Ammon's horn (tissue), 1 donor: ENCODE measurements at places on chromosomes 13 and 19.

DNA sequence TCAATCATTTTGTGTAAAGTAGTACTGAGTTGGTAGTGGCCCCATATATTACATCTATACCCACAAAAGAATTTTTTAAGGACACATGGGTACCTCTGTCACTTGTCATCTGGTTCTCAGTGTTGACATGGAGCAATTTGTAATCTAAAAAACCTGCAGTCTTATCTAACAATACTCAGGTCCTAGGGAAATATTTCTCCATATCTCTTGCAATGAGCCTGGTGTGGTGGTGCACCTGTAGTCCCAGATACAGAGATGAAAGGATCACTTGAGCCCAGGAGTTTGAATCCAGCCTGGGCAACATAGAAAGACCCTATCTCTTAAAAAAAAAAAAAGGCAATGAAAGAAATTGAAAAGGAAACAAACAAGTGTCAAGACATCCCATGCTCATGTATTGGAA, 70.7 kb upstream of the ZNF30 start:
- no peak for DNase-seq

DNA sequence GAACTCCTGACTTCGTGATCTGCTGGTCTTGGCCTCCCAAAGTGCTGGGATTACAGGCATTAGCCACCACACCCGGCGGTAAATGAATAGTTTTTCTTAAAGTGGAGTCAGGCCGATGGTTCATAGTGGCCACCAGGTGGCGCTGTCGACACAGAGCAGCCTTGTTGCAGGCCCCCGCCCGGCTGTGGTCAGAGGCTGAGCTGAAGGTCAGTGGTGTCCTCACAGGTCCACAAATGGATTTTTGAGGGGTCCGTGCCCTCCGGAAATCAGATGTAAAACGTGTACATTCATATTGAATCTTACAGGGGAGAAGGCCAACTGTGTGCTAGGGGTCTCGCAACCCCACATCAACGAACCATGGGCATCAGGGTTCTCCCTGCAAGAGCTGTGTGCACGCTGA, 13.4 kb upstream of the WDR18 start:
- DNase-seq = no peak

GRCh38 chr13:66071608-66072007, 1158.5 kb downstream of the PCDH9 start:
- no peak for DNase-seq

DNA sequence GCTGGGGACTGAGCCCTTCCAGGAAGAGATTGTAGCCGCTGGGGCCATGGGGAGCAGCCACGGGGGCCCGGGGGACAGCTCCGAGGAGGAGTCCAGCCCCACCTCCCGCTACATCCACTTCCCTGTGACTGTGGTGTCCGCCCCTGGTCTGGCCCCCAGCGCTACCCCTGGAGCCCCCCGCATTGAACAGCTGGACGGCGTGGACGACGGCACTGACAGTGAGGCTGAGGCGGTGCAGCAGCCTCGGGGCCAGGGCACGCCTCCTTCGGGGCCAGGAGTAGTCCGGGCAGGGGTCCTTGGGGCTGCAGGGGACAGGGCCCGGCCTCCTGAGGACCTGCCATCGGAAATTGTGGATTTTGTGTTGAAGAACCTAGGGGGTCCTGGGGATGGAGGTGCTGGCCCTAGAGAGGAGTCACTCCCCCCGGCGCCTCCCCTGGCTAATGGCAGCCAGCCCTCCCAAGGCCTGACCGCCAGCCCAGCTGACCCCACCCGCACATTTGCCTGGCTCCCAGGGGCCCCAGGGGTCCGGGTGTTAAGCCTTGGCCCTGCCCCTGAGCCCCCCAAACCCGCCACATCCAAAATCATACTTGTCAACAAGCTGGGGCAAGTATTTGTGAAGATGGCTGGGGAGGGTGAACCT, 9.6 kb downstream of the IGFLR1 start:
- DNase-seq = no peak

GRCh38 chr13:38430796-38431195, 81.1 kb downstream of the UFM1 start:
- DNase-seq = no peak
